ENCODE measurements at places on chromosomes 1 and 21. TPM values are rescaled to one million over a fixed set of nuclear protein-coding genes. Genes with fewer than 3 reads are reported as not detected.

Gene E2F2
- 1.2 TPM for polyA plus RNA-seq

Gene HIVEP3
- 8.7 TPM for polyA plus RNA-seq

Gene S100B
- polyA plus RNA-seq, result 6.0 TPM

Gene PADI1
- 0.35 TPM for polyA plus RNA-seq

Gene CLIC6
- 25.9 TPM for polyA plus RNA-seq

Gene HFM1
- 0.55 TPM for polyA plus RNA-seq

Gene TMPRSS15
- polyA plus RNA-seq, result not detected

Gene RGS18
- polyA plus RNA-seq, result 1.4 TPM

Gene CRYAA
- not detected for polyA plus RNA-seq

Gene REN
- 0.31 TPM for polyA plus RNA-seq
